Esophagus muscularis mucosa (tissue), 4 donors: ENCODE measurements at places on chromosomes 11 and 22. TPM values are rescaled to one million over a fixed set of nuclear protein-coding genes. Genes with fewer than 3 reads are reported as not detected.

GRCh38 chr11:3627291-3627690, 14.5 kb downstream of the ART5 start:
- no peak for DNase-seq

DNA sequence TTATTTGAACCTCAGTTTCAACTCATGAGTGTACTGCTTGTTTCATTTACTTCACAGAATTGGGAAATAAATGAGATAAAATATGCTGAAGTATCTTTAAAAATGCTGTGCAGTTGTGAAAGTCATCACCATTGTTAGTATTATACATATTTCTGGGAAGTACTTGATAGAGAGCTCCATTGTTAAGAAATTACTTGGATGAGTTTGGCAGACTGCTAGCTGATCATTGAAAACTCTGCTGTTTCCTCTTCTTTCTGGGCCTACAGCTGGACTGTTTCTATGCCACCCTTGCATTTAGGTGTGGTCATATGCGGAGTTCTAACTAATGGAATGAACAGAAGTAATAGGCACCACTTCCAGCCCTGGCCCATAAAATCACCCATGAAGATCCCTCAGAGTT, 10.0 kb downstream of the SIK2 start:
- no peak for DNase-seq

DNA sequence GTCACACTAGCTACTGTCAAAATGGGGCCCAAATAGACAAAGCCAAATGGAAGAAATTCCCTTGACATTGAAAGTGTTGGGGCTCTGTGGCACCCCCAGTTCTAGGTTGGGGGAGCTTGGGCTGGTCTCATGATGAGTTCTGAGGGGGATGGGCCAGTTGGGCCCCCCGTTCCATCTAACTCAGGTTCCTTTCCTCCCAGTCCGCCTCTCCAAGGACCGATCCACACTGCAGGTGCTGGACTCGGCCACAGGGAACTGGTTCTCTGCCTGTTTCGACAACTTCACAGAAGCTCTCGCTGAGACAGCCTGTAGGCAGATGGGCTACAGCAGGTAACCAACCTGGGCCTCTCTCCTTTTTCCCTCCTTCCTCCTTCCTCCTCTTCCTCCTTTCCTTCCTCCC, 17.7 kb upstream of the SMIM35 start:
- DNase-seq = no peak

DNA sequence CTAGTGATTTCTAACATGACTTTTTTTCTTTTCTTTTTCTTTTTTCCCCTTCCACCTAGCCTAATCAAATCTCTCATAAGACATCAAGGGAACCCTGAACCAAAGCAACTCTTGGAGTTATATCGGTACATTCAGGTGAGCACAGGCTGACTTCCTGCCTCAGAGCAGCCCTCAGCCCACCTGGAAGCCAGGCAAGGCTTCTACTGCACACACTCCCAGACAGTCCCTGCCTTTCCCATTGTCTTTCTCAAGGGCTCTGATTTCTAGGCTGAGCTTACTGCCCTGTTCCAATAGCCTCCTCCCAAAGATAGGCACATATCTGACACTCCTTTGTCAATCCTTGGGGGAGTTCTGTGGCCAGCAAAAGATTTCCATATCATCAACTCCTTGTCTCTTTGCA, 629.5 kb downstream of the NTM start:
- DNase-seq = no peak

- DNase-seq = no peak
Measured at GRCh38 chr22:31269892-31270579, 22.3 kb downstream of the PIK3IP1 start.

- DNase-seq = no peak
Measured at GRCh38 chr11:30285416-30286121, 37.3 kb upstream of the ARL14EP start.

- DNase-seq = no peak
Measured at GRCh38 chr11:83041126-83041525, 30.6 kb downstream of the RAB30 start.

- no peak for DNase-seq
Measured at GRCh38 chr22:26429458-26430286, 612 bp downstream of the ASPHD2 start.

GRCh38 chr11:96960476-96960875, 570.7 kb downstream of the JRKL start:
- no peak for DNase-seq

GRCh38 chr11:69292221-69292648, 1.7 kb upstream of the MYEOV start:
- DNase-seq = no peak

GRCh38 chr11:115303929-115304531, 200.2 kb downstream of the CADM1 start:
- DNase-seq = no peak

SFI1 gene
- 16.2 TPM for total RNA-seq

KCNJ5 gene
- 0.80 TPM for total RNA-seq

KCNQ1 gene
- total RNA-seq = 3.5 TPM

GRIK4 gene
- total RNA-seq = 0.83 TPM

ESAM gene
- total RNA-seq = 10.8 TPM

CYB5R2 gene
- 4.2 TPM for total RNA-seq
